ENCODE measurements at places on chromosomes 7 and 10. TPM values are rescaled to one million over a fixed set of nuclear protein-coding genes. Genes with fewer than 3 reads are reported as not detected.

- no peaks in the 10 kb centered on the region for H3K36me3 ChIP-seq
- H3K27ac ChIP-seq: no peak overlapping the region
- no peaks in the 10 kb centered on the region for H3K4me1 ChIP-seq
- H3K27me3 ChIP-seq: no peaks in the 10 kb centered on the region
- DNase-seq: no peak
- no peak overlapping the region for H3K4me3 ChIP-seq
Measured at GRCh38 chr7:40393660-40394059, 258.9 kb downstream of the SUGCT start.

GRCh38 chr10:71616817-71617654 is 102.5 kb downstream of the C10orf105 start:
- H3K27me3 ChIP-seq: no peaks in the 10 kb centered on the region
- peaks cover 12% of the 10 kb centered on the region for H3K4me1 ChIP-seq
- no peak overlapping the region for H3K4me3 ChIP-seq
- H3K36me3 ChIP-seq: no peaks in the 10 kb centered on the region

- peaks cover 4% of the 10 kb centered on the region for H3K27me3 ChIP-seq
- H3K4me3 ChIP-seq: no peak overlapping the region
- H3K27ac ChIP-seq: no peak overlapping the region
- no peaks in the 10 kb centered on the region for H3K36me3 ChIP-seq
- DNase-seq: no peak
Measured at GRCh38 chr10:71191019-71191418, 21.4 kb upstream of the UNC5B start.

The PDE1C gene
- total RNA-seq: 1.5 TPM

GRCh38 chr7:1846331-1847065 is 176.4 kb downstream of the ELFN1 start:
- H3K27me3 ChIP-seq: no peaks in the 10 kb centered on the region
- DNase-seq: no peak
- H3K4me1 ChIP-seq: no peaks in the 10 kb centered on the region
- no peak overlapping the region for H3K4me3 ChIP-seq
- no peak overlapping the region for H3K27ac ChIP-seq
- no peaks in the 10 kb centered on the region for H3K36me3 ChIP-seq

GRCh38 chr7:39588416-39588815 is 22.2 kb downstream of the YAE1 start:
- no peaks in the 10 kb centered on the region for H3K36me3 ChIP-seq
- no peaks in the 10 kb centered on the region for H3K4me1 ChIP-seq
- no peak overlapping the region for H3K4me3 ChIP-seq
- DNase-seq: no peak
- H3K27ac ChIP-seq: no peak overlapping the region
